ENCODE measurements at places on chromosomes 2 and 18.

- no peak for DNase-seq
Measured at GRCh38 chr18:71583252-71583651, 960.9 kb downstream of the CBLN2 start.

- DNase-seq = peak; percentile 87
Measured at GRCh38 chr2:113818382-113818951, 62.0 kb upstream of the SLC35F5 start.

- DNase-seq = no peak
Measured at GRCh38 chr18:69365658-69366057, 35.0 kb upstream of the DOK6 start.

DNA sequence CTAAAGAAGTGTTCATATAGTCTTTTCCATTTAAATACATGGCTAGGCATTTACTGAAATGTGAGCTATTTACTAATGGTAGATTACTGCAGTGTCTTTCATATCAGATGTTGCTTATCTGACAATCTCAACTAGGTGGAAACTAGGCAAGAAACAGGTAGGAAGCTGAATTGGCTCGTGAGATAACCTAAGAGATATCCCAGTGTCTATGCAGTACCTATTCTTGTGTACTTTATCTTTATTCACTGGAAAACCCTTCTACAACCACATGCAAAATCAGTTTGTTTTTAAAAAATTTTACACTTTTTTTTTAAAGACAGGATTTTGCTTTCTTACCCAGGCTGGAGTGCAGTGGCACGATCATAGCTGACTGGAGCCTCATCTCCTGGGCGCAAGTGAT lies 63.8 kb downstream of the PLCL1 start:
- no peak for DNase-seq

- peak; percentile 57 for DNase-seq
Measured at GRCh38 chr2:178796079-178796677, 11.0 kb downstream of the TTN start.

GRCh38 chr18:29556070-29556469 lies 1379.1 kb upstream of the CDH2 start:
- no peak for DNase-seq

GRCh38 chr18:29377346-29377745 lies 1200.4 kb upstream of the CDH2 start:
- no peak for DNase-seq

GRCh38 chr2:25388491-25388890 lies 46.8 kb upstream of the DNMT3A start:
- DNase-seq = no peak

- DNase-seq = peak; percentile 61
Measured at GRCh38 chr2:202317080-202317857, 51.7 kb downstream of the NOP58 start.

- peak; percentile 43 for DNase-seq
Measured at GRCh38 chr2:7377916-7378569, 460.8 kb downstream of the RNF144A start.

GRCh38 chr2:44498551-44498950 lies 136.8 kb downstream of the CAMKMT start:
- no peak for DNase-seq

GRCh38 chr2:47499621-47500309 lies 96.8 kb downstream of the MSH2 start:
- no peak for DNase-seq

GRCh38 chr2:193581807-193582206 lies 1387.1 kb upstream of the TMEFF2 start:
- no peak for DNase-seq

- DNase-seq = peak; percentile 51
Measured at GRCh38 chr2:203743441-203743981, 37.1 kb downstream of the CD28 start.

DNA sequence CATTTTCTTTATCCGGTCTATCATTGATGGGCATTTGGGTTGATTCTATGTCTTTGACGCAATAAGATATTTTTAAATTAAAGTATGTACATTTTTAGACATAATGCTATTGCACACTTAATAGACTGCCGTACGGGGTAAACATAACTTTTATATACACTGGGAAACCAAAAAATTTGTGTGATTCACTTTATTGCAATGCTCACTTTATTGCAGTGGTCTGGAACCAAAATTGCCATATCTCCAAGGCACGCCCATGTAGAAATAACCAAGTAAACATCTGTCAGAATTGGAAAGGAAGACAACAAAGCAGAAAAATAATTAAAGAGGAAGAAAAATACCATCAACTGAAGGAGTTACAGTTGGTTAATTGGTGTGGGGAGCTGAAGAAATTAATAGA lies 205.8 kb upstream of the CTAGE1 start:
- DNase-seq = no peak

GRCh38 chr2:84654414-84654813 lies 138.1 kb downstream of the DNAH6 start:
- DNase-seq = no peak

DNA sequence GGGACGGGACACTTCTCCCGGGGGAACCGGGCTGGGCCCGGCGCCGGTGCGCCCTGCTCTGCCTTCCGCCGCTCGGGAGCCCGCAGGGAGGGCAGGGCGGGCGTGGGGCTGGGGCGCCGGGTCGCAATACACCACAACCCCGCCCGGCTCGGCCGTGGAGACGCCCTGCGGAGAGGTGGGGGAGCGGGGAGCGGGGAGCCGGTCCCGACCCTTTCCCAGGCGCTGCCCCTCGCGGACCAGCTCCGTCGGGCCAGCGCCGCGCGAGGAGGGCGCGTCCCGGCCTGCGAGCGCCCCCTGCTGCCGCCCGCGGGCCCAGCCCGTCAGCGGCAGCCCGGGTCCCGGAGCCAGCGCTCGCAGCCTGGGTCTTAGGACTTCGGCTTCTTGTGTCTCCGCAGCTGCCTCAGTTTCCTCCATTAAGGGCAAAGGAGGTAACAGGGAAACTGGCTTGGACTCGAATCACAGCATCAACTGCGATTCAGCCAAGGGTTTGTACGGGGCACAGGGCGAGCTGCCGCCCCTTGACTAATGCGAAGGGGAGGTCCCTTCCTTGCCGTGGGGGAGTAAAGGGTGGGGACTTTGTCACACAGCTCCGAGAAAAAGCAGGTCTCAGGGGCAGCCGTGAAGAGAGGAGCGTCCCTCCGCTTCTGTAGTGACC lies 635 bp upstream of the ADRA2B start:
- no peak for DNase-seq

DNA sequence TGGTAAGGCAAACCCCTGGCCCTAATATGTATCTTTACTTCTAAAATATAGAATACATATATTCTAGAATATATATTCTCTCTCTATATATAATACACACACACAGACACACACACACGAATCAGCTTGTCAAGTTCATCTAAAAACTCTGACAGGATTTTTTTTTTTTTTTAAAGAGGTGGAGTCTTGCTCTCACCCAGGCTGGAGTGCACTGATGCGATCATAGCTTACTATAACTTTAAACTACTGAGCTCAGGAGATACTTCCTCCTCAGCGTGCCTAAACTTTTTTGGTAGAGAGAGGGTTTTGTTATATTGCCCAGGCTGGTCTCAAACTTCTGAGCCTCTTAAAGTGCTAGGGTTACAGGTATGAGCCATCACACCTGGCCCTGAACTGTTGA lies 45.2 kb downstream of the DOK1 start:
- DNase-seq = no peak

- DNase-seq = peak; percentile 59
Measured at GRCh38 chr2:105143467-105144151, 97.9 kb upstream of the GPR45 start.

- no peak for DNase-seq
Measured at GRCh38 chr2:11805920-11806319, 59.5 kb downstream of the LPIN1 start.

Measured in bronchial epithelial cell (primary cell).